ENCODE measurements at places on chromosomes 13 and 19.

GRCh38 chr13:100879255-100879654, 204.7 kb upstream of the TMTC4 start:
- no peak for DNase-seq

- no peak for DNase-seq
Measured at GRCh38 chr13:25961294-25961693, 90.5 kb downstream of the SHISA2 start.

GRCh38 chr13:107441279-107441678, 774.1 kb downstream of the LIG4 start:
- no peak for DNase-seq

GRCh38 chr19:4534836-4535658, at the start of gene PLIN5:
TSS of gene PLIN5 (minus strand) at chr19:4535224. CDS start at chr19:4534074, 1,150 bp downstream.
- no peak for DNase-seq
